ENCODE measurements at places on chromosomes 4 and X.

GRCh38 chr4:23770011-23770410 is 119.8 kb downstream of the PPARGC1A start:
- no peak for DNase-seq

DNA sequence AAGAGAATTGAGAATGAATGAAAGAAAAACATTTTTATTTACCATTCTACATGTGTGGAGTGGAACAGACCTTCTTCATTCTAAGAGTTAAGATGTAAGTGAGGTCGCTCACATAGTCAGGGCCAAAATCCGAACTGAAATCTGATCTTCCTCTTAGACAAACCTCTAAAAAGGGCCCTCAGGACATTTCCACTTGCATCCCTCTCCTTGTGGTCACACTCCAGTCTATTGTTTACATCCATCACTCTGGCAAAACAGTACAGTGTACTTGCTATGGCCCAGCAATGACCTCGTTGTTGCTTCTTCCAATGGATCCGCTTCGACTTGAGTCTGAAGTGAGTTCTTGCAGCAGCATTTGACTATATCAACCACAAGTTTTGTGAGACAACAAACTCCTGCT is 54.2 kb downstream of the MOSPD2 start:
- DNase-seq, result peak; percentile 61

DNA sequence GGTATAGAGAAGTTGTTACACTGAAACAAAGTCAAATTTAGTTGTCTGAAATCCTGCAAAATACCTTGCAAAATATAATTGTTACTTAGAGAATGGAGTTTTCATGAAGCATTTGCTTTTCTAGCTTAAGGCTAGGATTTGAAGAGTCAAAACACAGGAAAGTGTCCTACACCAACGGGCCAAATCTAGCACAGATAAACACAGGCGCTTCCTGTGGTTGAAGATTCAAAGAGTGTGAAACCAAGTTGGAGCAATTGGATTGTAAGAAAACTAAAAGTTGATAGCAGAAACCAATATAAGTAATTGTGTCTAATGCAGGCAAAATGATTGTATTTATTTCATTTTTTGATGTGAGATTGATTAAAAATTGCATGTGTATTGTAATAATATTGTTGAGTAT is 2002.5 kb upstream of the TENM3 start:
- DNase-seq, result no peak

DNA sequence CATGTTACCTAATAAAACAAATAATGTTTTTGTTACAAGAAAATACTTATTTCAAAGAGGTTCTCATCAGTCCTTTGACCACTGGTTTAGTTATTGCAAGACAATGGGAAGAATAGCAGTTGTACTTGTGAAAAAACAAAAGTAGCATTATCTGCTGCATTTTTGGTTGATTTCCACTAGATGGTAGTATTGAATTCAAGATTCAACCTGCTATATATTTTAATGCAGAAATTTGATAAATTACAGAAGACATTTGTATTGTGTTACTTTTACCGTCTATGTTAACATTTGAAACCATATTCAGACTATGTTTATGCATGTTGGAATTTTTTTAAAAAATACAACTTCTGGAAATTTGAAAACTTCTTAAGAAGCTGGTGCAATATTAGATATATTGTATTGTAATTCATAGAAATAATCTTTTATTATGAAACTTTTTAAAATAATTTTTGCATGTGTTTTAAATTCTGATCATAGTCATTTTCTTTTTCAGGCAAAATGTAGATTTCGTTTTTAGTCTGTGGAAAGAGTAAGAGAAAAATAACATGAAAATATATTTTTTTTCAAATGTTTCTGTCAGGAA is 56.4 kb downstream of the SPCS3 start:
- peak; percentile 27 for DNase-seq

- peak; percentile 47 for DNase-seq
Measured at GRCh38 chr4:159107203-159107925, 4.5 kb downstream of the RAPGEF2 start.

GRCh38 chr4:177064729-177065394 is 244.8 kb upstream of the NEIL3 start:
- DNase-seq, result no peak

DNA sequence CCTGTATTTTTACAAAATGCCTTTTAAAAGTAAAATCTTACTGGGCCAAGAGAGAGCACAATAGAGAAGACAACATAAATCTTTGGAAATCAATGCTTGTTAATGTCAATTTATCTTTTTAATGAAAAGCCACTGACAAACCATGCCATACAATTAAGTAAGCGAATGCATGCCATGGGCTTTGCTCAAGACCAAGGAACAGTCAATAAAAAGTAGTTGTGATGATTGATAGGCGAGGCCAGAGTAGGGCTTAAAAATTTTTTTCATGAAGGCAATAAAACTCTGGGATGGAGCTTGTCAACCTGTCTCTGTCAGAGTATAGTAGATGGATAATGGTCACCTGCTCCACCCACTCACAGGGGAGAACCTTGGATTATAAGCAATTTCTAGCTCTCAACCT is 17.5 kb upstream of the GPM6B start:
- DNase-seq, result no peak
